A549 treated with dexamethasone at 1 μM for 4 hours (cell line): ENCODE measurements at places on chromosomes 5 and 9. TPM values are rescaled to one million over a fixed set of nuclear protein-coding genes. Genes with fewer than 3 reads are reported as not detected.

The CDKN2B gene
- total RNA-seq = not detected in 5 replicates

The THBS4 gene
- total RNA-seq = 0.09 to 0.33 TPM (median 0.21 TPM) in 4 of 5 replicates, not detected in the other

The CCDC152 gene
- total RNA-seq = 0.06 TPM in 1 of 5 replicates, not detected in the others

The COL15A1 gene
- total RNA-seq = 0.49 to 0.88 TPM (median 0.59 TPM) in 5 replicates

The TMEFF1 gene
- 0.59 to 1.3 TPM (median 0.95 TPM) in 5 replicates for total RNA-seq

The CER1 gene
- total RNA-seq = not detected in 5 replicates

The RFK gene
- total RNA-seq = 29.5 to 36.0 TPM (median 33.9 TPM) in 5 replicates

The STC2 gene
- total RNA-seq = 33.1 to 44.7 TPM (median 36.9 TPM) in 5 replicates

The DRD1 gene
- total RNA-seq = 0.02 to 0.15 TPM (median 0.06 TPM) in 5 replicates

The S1PR3 gene
- total RNA-seq = 73.1 to 110 TPM (median 103 TPM) in 5 replicates

The SAXO1 gene
- 0.04 TPM in 1 of 5 replicates, not detected in the others for total RNA-seq

The OBP2B gene
- not detected in 5 replicates for total RNA-seq

The SLC22A4 gene
- 4.8 to 6.3 TPM (median 5.4 TPM) in 5 replicates for total RNA-seq

The HSPB3 gene
- total RNA-seq = 0.14 to 0.42 TPM (median 0.24 TPM) in 4 of 5 replicates, not detected in the other

The TAF11L12 gene
- total RNA-seq = 0.13 TPM in 1 of 5 replicates, not detected in the others

The C5orf52 gene
- total RNA-seq = not detected in 5 replicates

The AMBP gene
- 6.0 to 8.7 TPM (median 6.3 TPM) in 5 replicates for total RNA-seq
